ENCODE measurements at places on chromosomes 12 and 14. TPM values are rescaled to one million over a fixed set of nuclear protein-coding genes. Genes with fewer than 3 reads are reported as not detected.

TMEM63C gene
- 1.1 TPM for total RNA-seq

PTGDR gene
- total RNA-seq, result not detected

IFNG gene
- not detected for total RNA-seq

AKAP3 gene
- total RNA-seq, result 6.6 TPM

SSPN gene
- total RNA-seq, result 1.7 TPM

CPSF6 gene
- 35.6 TPM for total RNA-seq

NRIP2 gene
- not detected for total RNA-seq

NAP1L1 gene
- 500 TPM for total RNA-seq

PLCZ1 gene
- total RNA-seq, result not detected

PDZRN4 gene
- total RNA-seq, result not detected

MYL6B gene
- 95.2 TPM for total RNA-seq

POTEG gene
- not detected for total RNA-seq

MUCL1 gene
- total RNA-seq, result not detected

All from kidney epithelial cell (primary cell).